Fibroblast of lung (primary cell): ENCODE measurements at places on chromosomes 1 and 21. TPM values are rescaled to one million over a fixed set of nuclear protein-coding genes. Genes with fewer than 3 reads are reported as not detected.

Gene RPS6KA1
- total RNA-seq = 1.7 and 2.6 TPM in 2 replicates

DNA sequence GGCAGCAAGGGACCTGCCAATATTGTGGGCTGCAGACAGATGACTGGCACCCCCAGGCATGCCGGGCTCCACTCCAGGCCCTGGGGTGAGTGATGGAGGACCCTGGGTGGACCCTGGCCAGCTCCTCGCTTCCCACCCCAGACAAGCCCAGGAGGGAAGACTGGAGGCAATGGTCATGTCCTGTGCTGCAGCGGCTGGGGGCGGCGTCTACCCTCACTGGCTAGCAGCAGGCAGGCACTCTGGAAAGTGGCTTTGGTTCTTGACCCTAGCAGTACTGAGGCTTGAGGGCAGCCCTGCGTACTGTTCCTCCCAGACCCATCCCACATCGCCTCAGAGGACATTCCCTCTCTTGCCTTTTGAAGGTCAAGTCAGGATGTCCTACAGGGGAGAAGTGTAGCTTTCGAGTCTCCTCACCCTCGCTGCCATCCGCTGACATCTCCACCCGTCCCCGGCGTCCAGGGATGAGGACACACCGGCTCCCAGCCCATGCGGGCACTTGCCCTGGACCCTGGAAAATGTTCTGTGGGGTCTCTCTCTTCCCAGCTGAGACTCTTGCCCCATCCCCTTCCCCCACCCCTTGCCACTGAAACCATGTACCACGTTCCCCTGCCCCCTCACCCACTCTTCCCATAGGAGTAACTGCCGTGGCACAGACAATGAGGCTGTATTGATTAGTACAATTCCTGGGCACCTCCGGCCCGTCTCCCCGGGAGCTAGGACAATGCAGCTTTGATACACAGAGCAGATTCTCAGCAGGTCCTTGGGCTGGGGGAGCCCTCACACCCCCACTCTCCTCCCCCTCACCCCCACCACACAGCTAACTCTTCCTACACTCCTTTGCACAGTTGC lies 15.0 kb downstream of the SLC6A9 start:
- no peaks in the 10 kb centered on the region for H3K4me1 ChIP-seq
- no peaks in the 10 kb centered on the region for H3K36me3 ChIP-seq
- H3K4me3 ChIP-seq = no peak overlapping the region
- H3K27me3 ChIP-seq = no peaks in the 10 kb centered on the region
- no peak for DNase-seq

DNA sequence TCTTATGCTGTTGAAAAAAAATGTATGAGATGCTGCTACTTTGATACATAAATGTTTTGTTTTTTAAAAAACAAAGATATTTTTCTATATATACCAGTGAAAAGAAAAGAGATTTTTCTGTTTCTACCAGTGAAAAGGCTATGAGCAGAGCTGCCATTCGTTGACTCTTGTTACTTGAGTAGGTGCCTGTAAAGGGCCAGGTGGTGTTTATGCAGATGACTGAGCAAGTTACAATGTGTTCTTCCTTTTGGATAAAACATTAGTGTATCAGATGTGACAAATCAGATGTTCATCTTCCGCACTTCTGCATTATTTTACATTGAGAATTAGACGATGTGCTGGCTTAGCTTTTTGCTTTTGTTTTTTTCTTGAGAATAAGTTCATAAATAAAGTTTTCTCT lies 45.4 kb downstream of the BARHL2 start:
- H3K27ac ChIP-seq = no peak overlapping the region
- no peaks in the 10 kb centered on the region for H3K27me3 ChIP-seq
- no peak for DNase-seq
- H3K4me1 ChIP-seq = no peaks in the 10 kb centered on the region
- H3K4me3 ChIP-seq = no peak overlapping the region
- H3K36me3 ChIP-seq = no peaks in the 10 kb centered on the region

- no peak overlapping the region for H3K4me3 ChIP-seq
- H3K4me1 ChIP-seq = no peaks in the 10 kb centered on the region
- no peak for DNase-seq
- H3K27me3 ChIP-seq = no peaks in the 10 kb centered on the region
- H3K36me3 ChIP-seq = no peaks in the 10 kb centered on the region
These were observed 124.7 kb downstream of the CASZ1 start for GRCh38 chr1:10671622-10672342.

DNA sequence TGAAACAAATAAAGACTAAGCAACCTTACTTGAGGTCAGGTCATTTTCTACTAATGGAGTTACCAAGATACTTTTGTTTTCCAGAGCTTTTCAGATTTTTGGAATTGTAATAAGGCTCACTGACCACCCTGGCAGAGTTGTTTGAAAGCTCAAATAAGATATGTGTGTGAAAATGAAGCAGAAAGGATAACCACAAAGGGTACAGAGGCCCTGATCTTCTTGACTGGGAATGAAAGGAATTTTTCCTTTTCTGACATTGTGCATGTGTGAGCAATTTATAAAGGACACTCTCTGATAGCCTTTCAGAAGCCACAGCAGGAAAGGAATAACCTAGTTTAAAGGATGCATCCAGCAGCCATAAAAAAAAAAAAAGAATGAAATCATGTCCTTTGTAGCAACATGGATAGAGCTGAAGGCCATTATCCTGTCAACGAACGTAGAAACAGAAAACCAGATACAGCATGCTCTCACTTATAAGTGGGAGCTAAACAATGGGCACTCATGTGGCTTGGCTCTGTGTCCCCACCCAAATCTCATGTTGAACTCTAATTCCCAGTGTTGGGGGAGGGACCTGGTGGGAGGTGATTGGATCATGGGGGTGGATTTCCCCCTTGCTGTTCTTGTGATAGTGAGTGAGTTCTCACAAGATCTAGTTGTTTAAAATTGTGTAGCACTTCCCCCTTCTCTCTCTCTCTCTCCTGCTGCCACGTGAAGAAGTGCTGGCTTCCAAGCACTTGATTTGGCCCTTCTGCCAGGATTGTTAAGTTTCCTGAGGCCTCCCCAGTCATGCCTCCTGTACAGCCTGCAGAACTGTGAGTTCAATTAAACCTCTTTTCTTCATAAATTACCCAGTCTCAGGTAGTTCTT lies 3.1 kb upstream of the SRP9 start:
- no peaks in the 10 kb centered on the region for H3K36me3 ChIP-seq
- peak; percentile 71 for DNase-seq
- no peaks in the 10 kb centered on the region for H3K4me1 ChIP-seq
- no peak overlapping the region for H3K27ac ChIP-seq

GRCh38 chr1:50853325-50853724 lies 106.7 kb downstream of the FAF1 start:
- H3K27ac ChIP-seq = no peak overlapping the region
- no peaks in the 10 kb centered on the region for H3K27me3 ChIP-seq
- peak; percentile 27 for DNase-seq
- no peak overlapping the region for H3K4me3 ChIP-seq
- no peaks in the 10 kb centered on the region for H3K36me3 ChIP-seq

- H3K36me3 ChIP-seq = no peaks in the 10 kb centered on the region
- no peaks in the 10 kb centered on the region for H3K4me1 ChIP-seq
- DNase-seq = peak; percentile 11
- no peak overlapping the region for H3K27ac ChIP-seq
- H3K4me3 ChIP-seq = no peak overlapping the region
These were observed 41.5 kb downstream of the NKAIN1 start for GRCh38 chr1:31198150-31198549.

- no peaks in the 10 kb centered on the region for H3K27me3 ChIP-seq
- H3K4me1 ChIP-seq = peaks cover 2% of the 10 kb centered on the region
- H3K4me3 ChIP-seq = no peak overlapping the region
- DNase-seq = peak; percentile 2
These were observed 11.9 kb downstream of the PACC1 start for GRCh38 chr1:212402666-212403321.

Gene CLCA1
- total RNA-seq = not detected in 2 replicates

Gene RWDD3
- total RNA-seq = 17.5 and 20.5 TPM in 2 replicates

Gene TEDDM1
- not detected in 2 replicates for total RNA-seq

GRCh38 chr1:162861625-162862024 lies 650 bp upstream of the CCDC190 start:
- no peaks in the 10 kb centered on the region for H3K27me3 ChIP-seq
- DNase-seq = no peak
- no peak overlapping the region for H3K27ac ChIP-seq

GRCh38 chr1:215001419-215002021 lies 81.0 kb upstream of the KCNK2 start:
- H3K4me3 ChIP-seq = no peak overlapping the region
- peaks cover 9% of the 10 kb centered on the region for H3K4me1 ChIP-seq
- H3K27me3 ChIP-seq = no peaks in the 10 kb centered on the region

GRCh38 chr21:41403966-41404365 lies 22.1 kb upstream of the MX1 start:
- H3K4me1 ChIP-seq = no peaks in the 10 kb centered on the region
- H3K4me3 ChIP-seq = no peak overlapping the region
- H3K27me3 ChIP-seq = no peaks in the 10 kb centered on the region
- no peaks in the 10 kb centered on the region for H3K36me3 ChIP-seq

Gene BCL2L15
- under 0.01 TPM in 1 of 2 replicates, not detected in the other for total RNA-seq

- H3K4me3 ChIP-seq = no peak overlapping the region
- peaks cover 13% of the 10 kb centered on the region for H3K27me3 ChIP-seq
- H3K4me1 ChIP-seq = no peaks in the 10 kb centered on the region
- H3K36me3 ChIP-seq = no peaks in the 10 kb centered on the region
- no peak overlapping the region for H3K27ac ChIP-seq
These were observed 27.2 kb upstream of the PSMB2 start for GRCh38 chr1:35668506-35668905.

Gene TXLNA
- total RNA-seq = 94.0 and 118 TPM in 2 replicates

GRCh38 chr1:18953731-18954231 lies 2.7 kb downstream of the IFFO2 start:
- H3K36me3 ChIP-seq = no peaks in the 10 kb centered on the region
- H3K27ac ChIP-seq = no peak overlapping the region
- DNase-seq = no peak
- peaks cover 36% of the 10 kb centered on the region for H3K4me1 ChIP-seq

DNA sequence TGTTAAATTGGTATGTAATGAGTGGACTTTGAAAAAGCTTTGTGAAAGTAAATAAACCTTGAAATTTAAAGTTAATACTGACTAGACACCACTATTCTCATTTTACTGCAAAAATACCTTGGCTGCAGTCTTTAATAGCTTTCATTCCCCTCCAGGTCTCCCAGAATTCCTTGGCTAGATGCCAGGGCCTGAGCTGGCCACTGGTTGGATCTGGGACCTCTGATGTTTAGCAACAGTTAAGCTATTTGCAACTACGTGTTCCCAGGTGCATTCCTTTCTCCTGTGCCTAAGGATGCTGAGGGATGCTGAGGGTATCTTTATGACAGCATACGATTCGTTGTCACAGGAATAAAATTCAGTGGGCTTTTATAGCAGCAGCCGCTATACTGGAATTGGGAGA lies 938.7 kb downstream of the TTLL7 start:
- DNase-seq = no peak
- no peak overlapping the region for H3K4me3 ChIP-seq
- no peaks in the 10 kb centered on the region for H3K36me3 ChIP-seq
- no peaks in the 10 kb centered on the region for H3K27me3 ChIP-seq

- no peaks in the 10 kb centered on the region for H3K36me3 ChIP-seq
- peaks cover 24% of the 10 kb centered on the region for H3K27me3 ChIP-seq
- no peak for DNase-seq
These were observed 14.7 kb upstream of the MYOG start for GRCh38 chr1:203100516-203100869.

GRCh38 chr1:208009303-208009702 lies 98.4 kb upstream of the CD34 start:
- no peaks in the 10 kb centered on the region for H3K36me3 ChIP-seq
- H3K4me3 ChIP-seq = no peak overlapping the region
- no peaks in the 10 kb centered on the region for H3K4me1 ChIP-seq

Gene LAD1
- total RNA-seq = not detected in 2 replicates

- H3K4me3 ChIP-seq = no peak overlapping the region
- DNase-seq = no peak
- peaks cover 5% of the 10 kb centered on the region for H3K27me3 ChIP-seq
- H3K36me3 ChIP-seq = no peaks in the 10 kb centered on the region
These were observed 150.9 kb upstream of the CTTNBP2NL start for GRCh38 chr1:112245114-112245513.

DNA sequence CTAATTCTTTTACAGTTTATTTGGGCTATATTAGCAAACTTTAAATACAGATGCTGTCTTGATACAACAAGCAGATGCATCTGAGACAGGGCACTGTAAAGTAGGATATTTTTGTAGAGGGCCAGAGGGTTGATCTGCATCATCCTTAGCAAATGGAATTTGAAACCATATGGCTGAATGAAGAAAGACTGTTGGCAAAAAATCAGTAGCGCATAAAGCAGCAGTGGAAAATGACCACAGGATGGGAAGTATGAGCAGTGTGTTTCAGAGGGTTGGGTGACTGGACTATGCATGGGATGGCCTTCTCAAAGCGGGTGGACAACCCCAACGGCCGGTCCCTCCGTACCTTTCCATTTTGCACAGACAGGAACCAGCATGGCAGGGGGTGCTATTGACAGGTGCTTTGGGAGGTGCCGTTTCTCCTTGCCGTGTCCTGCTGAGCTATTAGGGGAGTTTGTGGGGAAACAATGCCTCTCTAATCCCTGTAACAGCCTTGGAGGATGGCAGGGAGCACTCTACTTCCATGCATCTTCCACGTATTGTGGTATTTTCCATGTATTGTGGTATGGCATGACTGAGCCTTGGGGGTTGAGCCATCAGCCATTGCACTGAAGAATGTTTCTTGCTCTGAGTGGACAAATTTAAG lies 5.9 kb downstream of the LRRC8B start:
- H3K4me3 ChIP-seq = no peak overlapping the region
- H3K27me3 ChIP-seq = no peaks in the 10 kb centered on the region
- H3K27ac ChIP-seq = no peak overlapping the region
- no peak for DNase-seq

GRCh38 chr21:33998402-33998801 lies 75.0 kb upstream of the MRPS6 start:
- no peaks in the 10 kb centered on the region for H3K27me3 ChIP-seq
- H3K27ac ChIP-seq = no peak overlapping the region
- no peak for DNase-seq
- no peak overlapping the region for H3K4me3 ChIP-seq
- H3K4me1 ChIP-seq = no peaks in the 10 kb centered on the region

- H3K36me3 ChIP-seq = peaks cover 26% of the 10 kb centered on the region
- no peak overlapping the region for H3K27ac ChIP-seq
- no peaks in the 10 kb centered on the region for H3K27me3 ChIP-seq
These were observed 42.0 kb downstream of the VPS26C start for GRCh38 chr21:37224861-37225839.

Gene LCE2D
- total RNA-seq = not detected in 2 replicates

GRCh38 chr1:227886503-227886961 lies 61.2 kb downstream of the WNT9A start:
- peak overlapping the region; percentile 36 for H3K4me3 ChIP-seq
- no peaks in the 10 kb centered on the region for H3K36me3 ChIP-seq
- no peak overlapping the region for H3K27ac ChIP-seq
- no peak for DNase-seq
- H3K4me1 ChIP-seq = peaks cover 2% of the 10 kb centered on the region
